ENCODE measurements at places on chromosomes 13 and 19.

GRCh38 chr13:33188093-33188882, 97.3 kb downstream of the STARD13 start:
- DNase-seq: no peak

DNA sequence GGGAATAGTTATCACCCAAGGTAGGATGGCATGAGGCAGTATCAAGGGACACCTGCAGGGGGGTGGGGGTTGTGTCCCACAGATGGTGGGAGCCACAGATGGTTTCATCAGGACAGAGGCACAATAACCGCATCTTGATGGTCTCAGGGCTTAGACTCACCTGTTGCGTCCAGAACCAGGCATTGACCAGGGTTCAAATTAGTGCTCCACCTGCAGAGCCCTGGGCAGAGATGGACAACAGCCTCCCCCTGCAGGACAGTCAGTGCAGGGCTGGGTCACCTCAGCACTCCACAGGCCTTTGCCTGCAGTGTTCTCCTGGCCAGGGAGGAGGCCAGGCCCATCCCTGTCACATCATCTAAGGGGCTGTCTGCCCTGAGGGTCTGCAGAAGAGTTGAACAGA, 14.5 kb upstream of the CEACAM1 start:
- no peak for DNase-seq

DNA sequence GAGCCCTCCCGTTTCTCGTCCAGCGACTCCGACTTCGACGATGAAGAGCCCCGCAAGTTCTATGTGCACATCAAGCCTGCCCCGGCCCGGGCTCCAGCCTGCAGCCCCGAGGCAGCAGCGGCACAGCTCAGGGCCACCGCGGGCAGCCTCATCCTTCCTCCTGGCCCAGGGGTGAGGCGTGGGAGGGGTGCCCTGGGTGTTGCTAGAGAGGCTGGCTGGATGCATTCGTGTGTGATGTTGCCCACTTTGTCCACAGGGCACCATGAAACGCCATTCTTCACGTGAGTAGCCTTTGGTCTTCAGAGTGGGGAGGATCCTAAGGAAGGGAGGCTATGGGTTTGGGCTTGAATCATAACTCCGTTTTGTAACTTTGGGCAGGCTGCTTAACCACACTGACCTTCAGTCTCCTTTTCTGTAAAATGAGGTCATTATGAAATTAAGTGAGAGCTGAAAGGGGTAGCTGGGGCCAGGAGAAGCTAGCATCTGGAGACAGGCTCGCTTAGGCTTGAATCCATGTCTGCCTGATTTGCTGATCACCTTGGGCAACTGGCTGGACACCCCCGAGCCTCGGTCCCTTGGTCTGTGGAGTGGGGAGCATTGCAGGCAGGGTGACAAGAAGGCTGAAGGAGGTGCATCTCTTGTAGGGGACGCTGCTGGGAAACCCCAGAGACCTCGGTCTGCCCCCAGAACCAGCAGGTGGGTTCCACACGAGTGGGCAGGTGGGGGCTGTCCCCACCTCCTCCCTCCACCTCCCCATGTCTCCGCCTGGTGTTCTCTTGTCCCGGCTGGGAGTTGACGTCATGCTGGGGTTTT, 18.7 kb upstream of the B3GNT3 start:
- DNase-seq: no peak

DNA sequence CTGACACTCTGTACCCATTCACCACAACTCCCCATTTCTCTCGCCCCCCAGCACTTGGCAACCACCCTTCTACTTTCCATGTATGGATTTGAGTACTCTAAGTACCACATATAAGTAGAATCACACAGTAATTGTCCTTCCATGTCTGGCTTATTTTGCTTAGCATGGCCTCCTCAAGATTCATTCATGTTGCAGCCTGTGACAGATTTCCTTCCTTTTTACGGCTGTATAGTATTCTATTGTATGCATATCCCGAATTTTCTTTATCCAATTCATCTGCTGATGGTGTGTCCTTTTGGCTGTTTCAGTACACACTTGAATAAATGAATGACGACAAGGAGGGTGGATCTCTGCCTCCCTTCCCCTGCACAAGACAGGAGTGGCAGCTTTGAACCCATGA, 95.1 kb downstream of the ZNF536 start:
- DNase-seq: no peak

- peak; percentile 32 for DNase-seq
These were observed 121.6 kb upstream of the FRY start for GRCh38 chr13:31909864-31910551.
